ENCODE measurements at places on chromosomes 5 and 9.

- no peak for DNase-seq
Measured at GRCh38 chr9:4353236-4353635, 53.4 kb upstream of the GLIS3 start.

DNA sequence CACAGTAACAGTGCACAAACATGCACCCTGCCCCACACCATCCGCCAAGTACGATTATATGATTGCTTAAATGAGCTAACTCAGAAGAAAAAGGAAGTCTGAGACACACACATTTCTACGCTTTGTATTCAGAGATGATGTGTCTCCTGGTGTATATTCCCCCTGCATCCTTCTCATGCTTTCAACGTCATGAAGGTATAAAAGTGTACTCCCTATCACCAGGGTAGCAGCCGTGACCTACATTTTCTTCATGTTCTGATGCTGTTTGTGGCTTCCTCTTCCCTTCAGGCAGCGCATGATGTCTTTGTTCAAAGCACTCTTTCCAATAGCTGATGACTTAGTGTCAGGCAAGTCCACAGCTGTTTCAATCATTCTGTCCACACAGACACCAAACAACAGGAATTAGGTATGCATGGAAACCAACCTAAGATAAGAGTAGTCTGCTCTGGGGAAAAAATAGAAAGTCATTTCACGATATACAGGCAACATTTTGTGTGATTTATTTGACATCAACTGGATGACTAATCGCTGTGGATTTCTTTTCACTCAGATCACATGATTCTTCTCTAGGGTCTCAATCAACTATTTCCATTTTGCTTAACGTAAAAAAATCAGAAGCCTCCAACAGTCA is 269.4 kb upstream of the PTGER4 start:
- DNase-seq, result no peak

DNA sequence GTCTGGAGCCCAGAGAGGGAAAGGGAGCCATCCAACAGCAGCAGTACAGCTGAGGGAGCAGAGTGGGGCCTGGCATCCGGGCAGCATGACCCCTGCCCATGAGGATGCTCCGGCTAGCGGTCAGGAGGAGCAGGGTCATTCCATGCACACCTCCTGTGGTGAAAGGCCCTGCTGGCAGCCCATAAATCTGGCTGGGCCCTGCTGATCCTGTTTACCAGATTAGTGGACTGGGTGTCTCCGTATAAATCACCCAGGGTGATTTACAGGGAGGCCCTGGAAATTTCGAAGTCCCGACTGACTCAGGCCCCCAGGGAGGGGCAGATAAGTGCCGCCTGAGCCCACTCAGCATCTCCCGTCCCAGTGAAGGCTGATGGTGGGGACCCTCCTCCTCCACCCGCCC is 117.6 kb upstream of the HAND1 start:
- no peak for DNase-seq

- DNase-seq, result peak; percentile 46
Measured at GRCh38 chr9:134641173-134641989, at the start of gene COL5A1. TSS of gene COL5A1 (plus strand) at chr9:134641803. CDS start at chr9:134642188, 385 bp downstream.

DNA sequence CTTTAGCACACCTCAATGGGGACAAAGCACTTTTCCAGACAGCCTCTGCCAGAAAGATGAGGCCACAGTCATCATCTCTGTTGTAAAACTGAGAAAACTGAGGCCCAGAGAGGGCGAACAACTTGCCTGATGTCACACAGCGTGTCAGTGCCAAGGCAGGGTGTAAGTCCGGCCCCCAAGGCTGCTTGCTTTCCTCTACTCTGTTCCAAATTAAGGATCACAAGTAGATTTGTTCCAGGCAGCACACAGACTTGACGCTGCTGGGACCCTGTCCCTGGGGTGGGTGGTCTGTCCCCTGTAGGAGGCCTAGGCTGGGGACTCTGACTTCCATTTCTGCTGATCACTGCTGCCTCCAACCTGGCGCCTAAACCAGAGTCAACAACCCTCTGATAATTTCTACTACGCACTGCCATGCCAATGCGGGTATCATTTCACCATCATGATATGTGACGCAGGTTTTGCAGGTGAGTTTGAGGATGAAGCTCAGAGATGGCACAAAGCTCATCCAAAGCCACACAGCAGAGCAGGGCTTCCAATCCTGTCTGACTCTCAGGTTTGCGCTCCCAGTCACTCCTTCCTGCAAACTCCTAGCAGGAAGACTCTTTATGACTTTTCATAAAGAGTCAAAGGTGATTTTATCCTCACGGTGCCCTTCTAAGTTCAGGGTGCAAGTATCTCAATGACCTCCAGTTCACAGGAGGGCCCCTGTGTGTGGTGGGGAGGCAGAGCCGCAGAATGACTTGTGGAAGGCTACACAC is 13.5 kb upstream of the RALGDS start:
- DNase-seq, result no peak

DNA sequence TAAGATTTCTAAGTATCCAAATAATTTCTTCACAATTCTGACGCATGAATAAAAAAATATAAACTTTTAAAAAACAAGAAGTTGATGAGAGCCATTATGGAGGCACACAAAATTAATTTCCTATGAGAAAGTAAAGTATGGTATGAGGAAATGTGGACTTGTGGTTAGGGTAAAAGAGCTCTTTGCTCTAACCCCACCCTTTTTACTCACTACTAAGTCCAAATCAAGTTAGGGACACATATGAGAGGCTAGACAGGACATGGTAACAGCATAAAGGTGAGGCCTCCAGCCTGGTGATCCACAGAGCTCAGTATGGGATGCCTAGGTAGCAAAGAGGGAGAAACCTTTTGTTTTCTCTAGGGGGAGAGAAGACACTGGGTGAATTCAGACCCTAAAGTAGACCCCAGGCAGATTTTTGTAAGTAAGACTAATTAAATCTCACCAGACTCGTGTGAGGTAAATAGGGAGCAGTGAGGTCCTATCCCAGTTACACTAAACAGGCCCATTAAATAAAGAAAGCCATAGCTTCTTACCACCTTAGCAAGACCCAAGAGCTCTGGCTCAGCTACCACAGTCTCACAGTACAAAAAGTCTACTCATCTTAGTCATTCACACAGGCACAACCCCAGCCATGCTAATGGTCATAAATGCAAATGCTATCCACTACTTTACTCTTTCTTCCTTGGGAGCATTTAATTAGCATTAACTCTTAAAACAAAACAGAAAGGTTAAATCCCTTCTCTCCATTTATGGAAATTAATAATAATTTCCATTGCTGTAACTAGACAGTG is 42.6 kb downstream of the MLLT3 start:
- DNase-seq, result no peak
